ENCODE measurements at places on chromosomes 1 and 21.
A peak's percentile ranks its signal among the peaks of the same experiment; 100 is the strongest.

DNA sequence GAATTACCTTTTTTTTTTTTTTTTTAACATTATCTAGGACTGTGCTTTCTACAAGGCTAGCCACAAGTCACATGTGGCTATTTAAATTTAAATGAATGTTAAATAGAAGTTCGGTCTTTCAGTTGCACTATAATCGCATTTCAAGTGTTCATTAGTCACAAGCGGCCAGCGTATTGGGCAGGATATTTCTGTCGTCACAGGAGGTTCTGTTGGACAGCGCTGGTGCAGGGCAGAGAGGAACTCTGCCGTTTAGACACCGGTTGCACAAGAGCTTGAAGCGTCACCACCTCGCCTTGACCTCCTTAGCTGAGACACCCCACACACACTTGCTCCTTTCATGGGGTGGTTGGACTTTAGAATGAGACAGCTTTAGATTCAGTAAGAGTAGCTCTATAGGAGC is 64.1 kb downstream of the BACE2 start:
- no peak for DNase-seq

GRCh38 chr1:168832661-168833060 is 103.7 kb upstream of the DPT start:
- DNase-seq, result no peak

GRCh38 chr1:41547336-41547735 is 62.9 kb upstream of the EDN2 start:
- DNase-seq, result no peak

- DNase-seq, result no peak
Measured at GRCh38 chr1:2330519-2331199, 60.7 kb downstream of the MORN1 start.

DNA sequence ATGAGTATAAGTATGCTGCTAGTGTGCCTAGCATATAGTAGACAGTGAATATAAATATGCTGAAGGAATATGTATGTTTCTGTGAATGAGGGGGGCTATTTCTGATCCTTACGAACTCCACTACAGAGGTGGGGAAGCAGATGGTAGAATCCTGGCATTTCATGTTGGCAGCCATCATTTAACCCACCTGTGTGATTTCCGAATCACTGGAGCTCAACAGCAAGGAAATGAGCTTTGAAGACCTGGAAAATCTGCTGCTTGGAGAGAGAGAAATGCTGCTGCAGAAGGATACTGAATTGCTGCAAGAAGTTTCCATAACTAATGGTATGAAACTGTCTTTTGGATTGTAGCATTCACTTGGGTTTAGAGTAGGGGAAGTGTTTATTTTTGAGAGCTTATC is 83.5 kb downstream of the RABGAP1L start:
- no peak for DNase-seq

DNA sequence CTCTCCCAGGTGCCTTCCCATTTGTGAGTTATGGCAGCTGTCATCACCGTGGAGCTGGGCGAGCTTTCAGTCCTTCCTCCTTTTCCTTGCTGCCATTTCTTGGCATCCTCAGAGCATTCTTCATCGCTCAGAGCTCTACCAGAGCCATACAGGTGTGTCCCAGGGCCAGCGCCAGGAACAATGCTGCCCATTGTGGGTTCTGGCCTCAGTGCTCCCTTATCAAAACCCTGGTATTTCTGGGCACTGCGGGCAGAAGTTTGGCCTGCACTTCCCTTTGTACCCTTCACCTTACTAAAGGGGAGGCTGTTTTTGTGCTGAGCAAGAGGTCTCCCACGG is 28.5 kb downstream of the RASSF5 start:
- no peak for DNase-seq

- DNase-seq, result no peak
Measured at GRCh38 chr1:186286615-186287315, 88.3 kb downstream of the TPR start.

DNA sequence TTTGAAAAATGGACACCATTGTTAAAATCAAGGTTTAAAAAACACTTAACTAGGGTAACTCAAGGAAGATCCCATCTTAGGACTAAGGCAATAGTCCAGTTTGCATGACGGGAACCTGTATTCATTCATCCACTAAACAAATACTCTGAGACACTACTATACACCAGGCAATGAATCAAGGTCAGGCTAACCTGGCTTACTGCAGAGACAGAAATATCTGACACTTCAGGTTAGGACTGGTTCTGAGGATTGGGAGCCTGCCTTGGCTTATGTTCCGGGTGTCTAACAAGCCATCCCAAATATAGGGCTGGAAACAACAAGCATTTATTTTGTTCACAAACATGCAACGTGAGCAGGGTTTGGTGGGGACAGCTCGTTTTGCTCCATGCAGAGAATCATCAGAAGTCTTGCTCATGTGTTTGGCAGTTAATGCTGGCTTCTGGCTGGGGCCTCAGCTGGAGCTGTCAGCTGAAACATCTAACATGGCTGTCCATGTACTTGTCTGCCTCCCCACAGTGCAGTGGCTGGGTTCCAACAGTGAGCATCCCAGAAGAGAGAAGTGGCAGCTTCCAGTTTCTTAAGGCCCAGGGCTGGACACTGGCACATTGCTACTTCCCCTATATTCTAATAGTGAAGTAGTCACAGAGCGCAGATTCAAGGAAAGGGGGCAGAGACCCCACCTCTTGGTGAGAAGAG is 37.0 kb upstream of the CAMK1G start:
- peak; percentile 36 for DNase-seq

DNA sequence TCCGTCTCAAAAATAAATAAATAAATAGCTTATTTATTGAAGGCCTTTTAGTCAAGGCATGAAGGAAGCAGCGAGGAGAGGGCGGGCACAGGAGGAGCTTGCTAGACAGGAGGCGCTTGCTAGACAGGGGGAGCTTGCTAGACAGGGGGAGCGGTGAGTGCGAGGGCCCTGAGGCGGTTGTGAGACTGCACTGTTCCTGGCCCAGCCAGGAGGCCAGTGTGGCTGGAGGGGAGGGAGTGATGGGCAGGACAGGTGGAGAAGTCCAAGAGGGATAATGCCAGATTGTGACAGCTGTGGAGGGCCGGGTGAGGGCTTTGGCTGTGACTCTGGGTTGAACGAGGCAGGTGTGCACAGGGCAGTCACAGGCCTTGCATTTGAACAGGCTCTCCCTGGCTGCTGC is 18.2 kb downstream of the KIF17 start:
- DNase-seq, result no peak

GRCh38 chr1:203250911-203251310 is 21.4 kb upstream of the CHIT1 start:
- DNase-seq, result no peak

GRCh38 chr1:38198099-38198498 is 151.5 kb upstream of the POU3F1 start:
- no peak for DNase-seq

- no peak for DNase-seq
Measured at GRCh38 chr21:43005635-43006034, 31.3 kb downstream of the PKNOX1 start.

- DNase-seq, result no peak
Measured at GRCh38 chr1:158131217-158131616, 49.5 kb upstream of the CD1D start.

DNA sequence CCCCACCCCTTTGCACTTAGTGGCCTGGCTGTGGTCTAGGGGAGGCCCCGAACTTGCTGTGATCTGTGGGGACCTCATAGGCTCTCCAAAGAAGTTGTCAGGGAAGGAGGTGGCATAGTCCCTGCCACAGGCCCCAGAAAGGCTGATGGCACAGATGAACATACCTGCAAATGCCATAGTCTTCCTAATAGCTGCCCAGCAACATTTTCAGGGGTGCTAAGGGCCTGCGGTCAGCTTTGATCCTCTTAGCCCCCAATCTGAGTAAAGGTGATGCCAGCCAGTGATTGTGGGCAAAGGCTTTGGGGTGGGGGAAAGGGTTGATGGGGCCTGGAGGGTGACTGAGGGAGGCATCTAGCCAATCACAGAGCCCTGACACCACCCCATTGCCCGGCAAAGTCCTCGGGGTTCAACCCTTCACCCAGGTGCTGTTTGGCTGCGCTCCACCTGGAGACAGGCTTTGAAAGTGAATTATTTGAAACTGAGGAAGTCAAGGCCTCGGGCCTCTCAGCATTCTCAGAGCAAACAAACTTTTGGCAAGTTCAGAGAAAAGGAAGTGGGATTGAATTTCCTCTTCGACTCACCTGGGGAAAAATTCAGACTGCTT is 35.8 kb downstream of the PAX7 start:
- DNase-seq, result no peak

DNA sequence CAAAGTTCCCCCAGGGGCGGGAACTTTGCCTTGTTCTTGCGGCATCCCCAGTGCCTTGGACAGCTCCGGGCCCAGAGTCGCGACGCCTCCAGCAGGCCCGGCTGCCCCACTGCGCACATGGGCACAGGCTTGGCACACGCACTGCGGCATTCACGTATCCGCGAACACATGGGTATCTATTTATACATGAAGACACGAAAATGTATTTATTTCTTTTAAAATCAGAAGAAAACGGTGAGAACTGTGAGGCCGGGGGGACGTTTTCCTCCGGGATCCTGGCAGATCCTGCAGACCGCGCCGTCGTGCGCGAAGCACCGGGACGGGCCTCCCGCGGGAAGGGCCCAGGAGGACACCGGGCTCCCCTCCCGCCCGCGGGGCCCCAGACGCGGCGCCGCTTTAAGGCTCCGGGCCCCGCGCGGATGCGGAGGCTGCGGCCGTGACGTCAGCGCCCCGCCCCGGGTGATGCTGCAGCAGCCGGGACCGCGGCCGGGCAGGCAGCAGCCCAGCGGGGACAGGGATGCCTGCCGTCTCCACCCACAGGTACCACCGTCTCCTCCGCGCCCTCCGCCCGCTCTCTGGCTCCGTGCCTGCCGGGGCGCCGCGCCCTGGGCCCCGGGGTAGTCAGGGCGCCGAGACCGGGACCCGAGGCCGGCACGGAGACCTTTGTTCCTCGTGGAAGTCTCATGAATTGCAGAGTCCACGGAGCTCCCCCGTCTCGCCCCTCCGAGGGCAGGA is at the start of gene SLC45A1:
Gene SLC45A1 (plus strand): TSS at position 468 of the 735 bp plus-strand sequence. CDS start 6,216 bp downstream, outside the sequence.
- peak; percentile 88 for DNase-seq

DNA sequence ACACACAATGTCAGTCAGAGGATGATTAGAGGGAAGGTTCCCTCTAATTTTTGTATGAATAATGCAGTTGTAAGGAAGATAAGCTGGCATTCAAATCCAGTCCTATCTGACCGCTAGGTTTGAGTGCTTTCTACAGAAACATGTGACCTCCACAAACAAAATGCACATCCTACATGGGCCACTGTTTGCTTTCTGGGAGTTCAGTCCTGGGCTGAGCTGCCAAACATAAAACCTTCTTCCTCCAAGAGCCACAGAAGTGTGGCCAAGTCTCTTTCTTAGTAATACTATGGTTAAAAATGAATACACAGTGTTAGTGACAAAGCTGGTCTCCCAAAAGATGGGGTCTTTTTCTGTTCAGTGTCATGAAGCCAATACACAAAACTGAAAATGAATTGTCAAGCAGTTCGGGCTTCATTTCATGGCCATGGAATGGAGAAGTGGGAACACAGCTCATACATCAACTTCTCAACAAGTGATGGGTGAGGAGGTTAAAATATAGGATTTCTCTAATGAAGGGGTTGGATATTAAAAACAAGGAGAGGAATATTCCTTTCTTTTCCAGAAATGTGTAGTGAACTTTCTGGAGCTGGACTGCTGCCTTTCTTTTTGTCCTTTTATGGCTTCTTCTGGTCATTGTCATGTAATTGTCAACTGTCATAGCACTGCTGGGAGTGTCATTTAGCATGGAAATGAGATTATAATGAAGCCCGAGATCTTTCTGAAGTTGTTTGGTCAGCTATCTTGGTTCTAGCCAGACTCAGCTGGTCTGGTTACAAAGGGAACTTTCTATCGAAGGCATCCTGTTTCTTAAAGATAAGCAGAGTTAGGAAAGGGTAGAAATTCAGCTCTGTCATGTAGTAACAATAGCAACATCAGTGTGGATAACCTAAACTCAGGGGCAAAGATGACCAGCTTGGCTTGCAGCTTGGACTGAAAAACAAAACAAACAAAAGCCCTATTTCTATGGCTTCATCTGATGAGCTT is 135.1 kb downstream of the CHD1L start:
- no peak for DNase-seq

GRCh38 chr21:29365661-29366265 is 67.0 kb downstream of the BACH1 start:
- DNase-seq, result no peak

DNA sequence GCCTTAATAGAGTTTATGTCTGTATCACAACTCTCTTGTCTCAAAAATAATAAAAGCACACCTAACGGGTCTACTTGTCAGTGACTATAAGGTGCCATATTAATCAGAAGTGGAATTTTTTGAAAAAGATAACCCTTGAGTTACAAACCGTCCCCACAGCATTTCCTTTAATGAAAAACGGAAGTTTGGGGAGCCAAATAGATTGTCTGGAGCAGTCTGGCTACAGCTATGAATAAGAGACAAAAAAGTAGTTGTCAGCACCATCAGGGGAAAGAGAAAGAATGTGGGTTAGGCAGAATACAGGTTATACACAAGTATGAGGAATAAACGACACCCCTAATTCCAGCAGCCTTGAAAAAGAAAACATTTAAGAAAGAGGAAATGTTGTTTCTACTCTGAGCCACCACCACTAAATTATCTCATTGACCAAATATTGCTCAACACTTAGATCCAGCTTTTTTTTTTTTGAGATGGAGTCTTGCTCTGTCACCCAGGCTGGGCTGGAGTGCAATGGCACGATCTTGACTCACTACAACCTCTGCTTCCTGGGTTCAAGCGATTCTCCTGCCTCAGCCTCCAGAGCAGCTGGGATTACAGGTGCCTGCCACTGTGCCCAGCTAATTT is 29.4 kb upstream of the USP24 start:
- peak; percentile 16 for DNase-seq

GRCh38 chr1:53115403-53116306 is 26.8 kb downstream of the SLC1A7 start:
- DNase-seq, result no peak

GRCh38 chr21:15138490-15138889 is 73.7 kb upstream of the NRIP1 start:
- peak; percentile 17 for DNase-seq

- DNase-seq, result no peak
Measured at GRCh38 chr1:30405081-30405480, 318.3 kb downstream of the MATN1 start.

All from Ammon's horn (tissue), 1 donor.